Retina (tissue), 1 donor: ENCODE measurements at places on chromosomes 13 and 19.

DNA sequence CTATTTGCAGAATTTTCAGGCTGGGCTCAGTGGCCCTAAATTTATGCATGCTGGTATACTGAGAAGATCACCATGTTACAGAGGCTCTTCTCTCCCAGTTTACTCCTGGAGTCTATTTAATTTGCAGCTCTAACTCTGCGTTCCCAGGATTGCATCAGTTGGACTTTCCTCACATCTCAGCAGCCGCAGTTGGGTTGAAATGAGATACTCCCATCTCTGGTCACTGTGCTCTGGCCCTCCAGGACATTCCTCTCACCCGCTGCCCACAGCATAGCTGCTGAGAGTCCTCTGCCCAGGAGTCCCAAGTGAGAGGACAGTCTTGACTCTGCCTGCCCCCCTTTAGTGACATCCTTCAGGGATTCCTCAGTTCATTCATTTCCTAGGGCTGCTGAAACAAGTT lies 150.9 kb downstream of the LACC1 start:
- DNase-seq: no peak

- no peak for DNase-seq
Observed at GRCh38 chr19:48190288-48190884, 19.9 kb downstream of the ZSWIM9 start.

GRCh38 chr19:38819231-38819920 lies 6.6 kb upstream of the LGALS4 start:
- no peak for DNase-seq

DNA sequence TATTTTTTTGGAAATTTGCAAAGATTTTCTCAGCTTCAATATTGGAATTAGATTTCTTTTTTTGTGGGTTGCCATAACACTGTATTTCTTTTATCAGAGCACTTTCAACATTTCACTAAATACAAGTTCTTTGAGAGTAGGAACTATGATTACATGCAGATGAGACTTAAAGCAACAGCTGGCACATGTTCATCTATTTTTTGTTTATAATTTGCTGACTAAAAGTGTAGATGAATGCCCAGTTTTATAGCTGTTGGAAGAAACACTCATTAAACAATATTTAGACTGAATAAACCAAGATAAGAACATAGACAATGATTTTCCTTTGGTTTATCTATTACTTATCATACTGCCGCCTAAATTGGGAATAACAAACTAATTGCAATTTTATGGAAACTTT lies 803.0 kb upstream of the KLHL1 start:
- DNase-seq: no peak

DNA sequence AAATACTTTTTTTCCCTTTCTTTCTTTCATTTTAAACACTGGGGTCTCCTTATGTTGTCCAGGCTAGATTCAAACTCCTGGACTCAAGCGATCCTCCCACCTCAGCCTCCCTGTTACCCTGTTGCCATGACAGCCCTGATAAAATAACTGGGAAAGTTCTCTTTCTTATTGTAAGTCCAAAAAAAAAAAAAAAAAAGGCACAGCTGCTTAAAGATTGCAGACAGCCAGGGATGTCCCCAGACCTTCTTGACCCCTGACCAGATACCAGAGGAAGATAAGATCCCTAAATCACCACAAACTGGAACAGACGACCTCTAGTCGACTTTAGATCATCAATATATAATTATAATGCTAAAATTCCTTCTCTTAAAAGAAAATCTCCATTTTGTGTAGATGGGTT lies 1.1 kb upstream of the MVB12A start:
- no peak for DNase-seq

DNA sequence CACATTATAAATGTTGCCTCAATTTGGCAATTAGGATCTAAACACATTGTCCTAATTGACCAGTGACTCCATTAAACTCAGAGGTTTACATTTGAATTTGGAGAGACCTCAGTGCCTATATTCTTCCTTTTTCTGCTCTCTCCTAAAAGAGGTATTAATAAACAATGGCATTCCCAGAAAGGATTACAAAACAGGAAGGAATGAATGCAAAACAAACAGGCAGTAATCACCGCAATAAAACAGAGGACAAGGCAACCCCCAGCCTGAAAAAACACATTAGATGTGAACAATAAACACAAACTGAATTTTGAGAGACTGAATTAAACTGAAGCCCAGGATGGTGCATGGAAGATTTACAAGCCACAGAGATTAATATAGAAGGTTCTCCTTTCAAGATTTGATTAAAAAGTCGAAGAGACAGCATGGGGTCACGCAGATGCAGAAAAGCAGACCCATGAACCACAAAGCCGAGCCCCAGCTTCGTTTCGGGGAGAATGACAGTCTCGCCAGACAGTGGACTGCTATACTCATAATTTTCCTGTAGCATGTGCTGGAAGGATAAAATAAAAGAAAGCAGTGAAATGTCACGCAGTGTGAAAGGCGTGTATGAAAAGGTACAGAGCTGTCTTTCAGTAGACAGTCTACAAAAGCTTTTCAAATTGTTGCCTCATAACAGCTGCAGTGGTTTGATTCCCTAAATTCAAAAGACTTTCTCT lies 503.0 kb downstream of the LIG4 start:
- no peak for DNase-seq

DNA sequence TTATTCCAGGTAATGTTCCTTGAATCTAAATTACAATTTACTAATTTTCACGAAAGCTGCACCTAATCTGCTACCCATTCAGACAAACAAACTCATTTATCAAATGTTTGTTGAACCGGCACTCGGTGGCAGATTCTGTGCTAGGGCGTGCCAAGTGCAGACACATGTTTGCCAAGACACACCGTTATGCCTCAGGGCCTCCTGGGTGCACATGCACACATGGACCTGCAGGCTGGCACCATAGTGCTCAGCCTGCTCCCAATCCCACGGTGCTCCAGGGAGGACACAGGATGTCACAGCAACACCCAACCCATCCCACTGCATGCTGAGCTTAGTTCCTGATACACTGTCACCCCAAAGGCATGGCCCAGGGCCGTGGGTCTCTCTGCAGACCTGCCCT lies 7.7 kb downstream of the SCGB2B2 start:
- DNase-seq: no peak

GRCh38 chr13:48827709-48828108 lies 148.0 kb upstream of the FNDC3A start:
- DNase-seq: no peak

DNA sequence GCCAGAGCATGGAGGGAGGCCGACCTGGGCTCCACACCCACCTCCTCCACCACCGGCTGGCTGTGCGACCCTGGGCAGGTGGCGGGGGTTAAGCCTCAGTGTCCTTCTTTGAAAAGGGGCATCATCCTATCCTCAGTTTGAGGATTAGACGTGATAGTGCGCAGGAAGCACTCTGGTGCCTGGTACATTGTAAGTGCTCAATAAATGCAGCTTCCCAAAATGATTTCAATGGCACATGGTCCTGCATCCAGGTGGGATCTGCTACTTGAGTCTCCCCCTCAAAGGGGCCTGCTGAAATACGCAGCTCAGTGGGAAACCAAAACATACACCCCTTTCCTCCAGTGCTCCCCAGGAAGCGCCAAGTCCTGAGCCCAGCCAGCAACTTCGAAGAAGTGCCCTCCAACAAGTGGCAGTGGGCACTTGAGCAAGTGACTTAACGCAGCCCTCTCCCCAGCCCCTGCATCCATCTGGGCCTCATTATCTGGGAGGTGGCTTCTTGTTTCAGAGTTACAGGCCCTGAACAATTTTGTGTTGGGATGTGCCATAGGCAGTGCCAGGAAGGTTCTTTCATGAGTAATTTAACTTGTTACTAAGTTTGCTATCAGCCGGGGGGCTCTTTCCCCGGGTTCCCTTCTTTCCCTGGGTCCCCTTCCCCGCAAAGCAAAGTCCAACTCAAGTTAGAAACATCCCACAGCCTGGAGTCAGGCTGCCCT lies 17.9 kb downstream of the ACTN4 start:
- no peak for DNase-seq

- DNase-seq: no peak
Observed at GRCh38 chr13:89951341-89951740, 1396.1 kb upstream of the MIR17HG start.

DNA sequence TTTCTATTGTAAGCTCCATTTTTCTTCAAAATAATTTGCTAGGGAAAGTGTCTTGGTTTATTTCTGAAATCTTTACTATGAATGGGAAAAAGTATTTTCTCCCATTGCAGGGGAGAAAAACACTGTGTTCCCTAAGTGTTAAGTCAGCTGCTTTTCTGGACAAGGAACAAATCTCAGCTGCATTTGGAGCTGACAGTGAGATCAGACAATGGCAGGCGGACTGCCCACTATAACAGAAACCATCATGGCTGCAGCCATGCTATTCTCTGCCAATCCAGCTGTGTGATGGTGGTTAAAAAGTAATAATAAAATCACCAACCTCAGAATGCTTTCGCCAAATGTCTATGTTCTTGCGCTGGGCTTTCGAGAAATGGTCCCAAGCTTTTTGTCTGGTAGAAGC lies 302.7 kb downstream of the DNAJC15 start:
- DNase-seq: no peak
